Stimulated activated CD8-positive, alpha-beta memory T cell treated with anti-CD3 and anti-CD28 coated beads, Interleukin-4, amount 100 ng/mL, for 24 hours (primary cell): ENCODE measurements at places on chromosomes 1 and 21.

GRCh38 chr21:19458295-19458694, 1054.7 kb upstream of the TMPRSS15 start:
- DNase-seq, result no peak

GRCh38 chr1:86434059-86434458, 10.1 kb downstream of the CLCA2 start:
- DNase-seq, result no peak

GRCh38 chr1:153769221-153769620, 6.0 kb upstream of the SLC27A3 start:
- no peak for DNase-seq

- no peak for DNase-seq
These were observed 403.0 kb upstream of the USP24 start for GRCh38 chr1:55618199-55618598.

GRCh38 chr1:219427403-219427802, 185.5 kb downstream of the ZC3H11B start:
- DNase-seq, result no peak
